Activated CD4-positive, alpha-beta T cell treated with anti-CD3 and anti-CD28 coated beads for 36 hours (primary cell): ENCODE measurements at places on chromosomes 6 and 20. TPM values are rescaled to one million over a fixed set of nuclear protein-coding genes. Genes with fewer than 3 reads are reported as not detected.

Gene BPIFB2
- total RNA-seq = not detected

Gene ULBP1
- 2.7 TPM for total RNA-seq

DNA sequence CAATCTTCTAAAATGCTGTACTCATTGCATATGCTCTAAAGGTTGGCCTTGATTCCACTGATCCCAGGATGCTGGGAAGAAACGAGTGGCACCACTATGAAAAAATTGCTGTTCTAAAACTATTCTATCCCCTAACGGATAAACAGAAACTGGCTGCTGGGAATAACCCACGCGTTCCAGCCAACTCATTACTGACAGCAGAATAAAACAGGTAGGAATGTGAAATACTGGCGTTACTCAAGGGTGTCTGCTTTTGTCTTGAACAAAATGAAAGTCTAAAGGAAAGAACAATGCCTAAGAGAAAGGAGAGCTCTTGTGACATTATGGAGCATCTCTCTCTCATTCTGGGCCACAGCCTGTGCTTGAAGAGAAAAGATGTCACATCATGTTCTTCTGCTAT lies 26.1 kb downstream of the GPR63 start:
- H3K36me3 ChIP-seq = no peaks in the 10 kb centered on the region
- H3K27me3 ChIP-seq = peaks cover 2% of the 10 kb centered on the region
- no peaks in the 10 kb centered on the region for H3K4me1 ChIP-seq
- no peak overlapping the region for H3K4me3 ChIP-seq
- no peak overlapping the region for H3K27ac ChIP-seq

- H3K4me3 ChIP-seq = no peak overlapping the region
- H3K27me3 ChIP-seq = peaks cover 2% of the 10 kb centered on the region
- no peak for DNase-seq
- no peaks in the 10 kb centered on the region for H3K36me3 ChIP-seq
Measured at GRCh38 chr20:19302714-19303113, 90.3 kb downstream of the SLC24A3 start.

DNA sequence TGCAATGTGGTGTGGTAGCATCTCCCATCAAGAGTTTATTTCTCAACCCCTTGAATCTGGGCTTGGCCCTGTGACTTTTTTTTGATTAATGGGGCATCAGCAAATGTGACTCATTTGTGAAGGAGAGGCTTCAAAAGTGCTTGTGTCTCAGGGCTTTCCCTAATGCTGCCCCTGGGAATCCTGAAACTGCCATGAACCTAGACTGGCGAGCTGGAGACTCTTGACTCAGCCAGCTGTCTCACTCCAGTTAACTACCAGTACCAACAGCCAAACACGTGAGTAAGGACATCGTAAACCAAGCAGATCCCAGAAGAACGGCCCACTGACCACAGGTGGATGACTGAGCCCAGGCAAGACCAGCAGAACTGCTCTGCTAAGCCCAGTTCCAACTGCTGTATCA lies 72.8 kb upstream of the ADTRP start:
- peaks cover 2% of the 10 kb centered on the region for H3K27me3 ChIP-seq
- no peak overlapping the region for H3K4me3 ChIP-seq
- no peaks in the 10 kb centered on the region for H3K36me3 ChIP-seq

DNA sequence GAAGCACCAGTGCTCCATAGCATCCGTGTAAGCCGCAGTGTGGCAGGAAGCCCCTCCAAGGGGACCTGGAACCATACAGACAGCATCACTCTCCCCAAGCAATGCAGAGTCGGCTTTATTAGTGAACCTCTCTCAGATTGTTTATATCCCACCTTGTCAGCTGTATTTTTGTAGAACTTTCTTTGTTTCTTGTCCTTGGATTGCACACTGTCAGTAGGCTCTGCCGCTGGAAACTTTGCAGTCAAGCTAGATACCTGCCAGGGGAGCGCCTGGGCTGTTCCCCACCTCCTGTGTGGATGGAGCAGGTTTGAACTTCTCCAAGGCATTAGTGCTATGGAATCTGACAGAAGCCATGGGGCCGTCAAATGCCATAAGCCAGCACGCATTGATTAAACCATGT lies 18.6 kb upstream of the CLDN20 start:
- no peak overlapping the region for H3K4me3 ChIP-seq
- peaks cover 30% of the 10 kb centered on the region for H3K36me3 ChIP-seq
- no peak for DNase-seq
- no peaks in the 10 kb centered on the region for H3K4me1 ChIP-seq
- no peak overlapping the region for H3K27ac ChIP-seq

- no peak overlapping the region for H3K4me3 ChIP-seq
- no peak overlapping the region for H3K27ac ChIP-seq
- peaks cover 50% of the 10 kb centered on the region for H3K36me3 ChIP-seq
- no peaks in the 10 kb centered on the region for H3K27me3 ChIP-seq
Measured at GRCh38 chr6:43608310-43608763, 20.7 kb downstream of the GTPBP2 start.
